ENCODE measurements at places on chromosomes 3 and 15.

DNA sequence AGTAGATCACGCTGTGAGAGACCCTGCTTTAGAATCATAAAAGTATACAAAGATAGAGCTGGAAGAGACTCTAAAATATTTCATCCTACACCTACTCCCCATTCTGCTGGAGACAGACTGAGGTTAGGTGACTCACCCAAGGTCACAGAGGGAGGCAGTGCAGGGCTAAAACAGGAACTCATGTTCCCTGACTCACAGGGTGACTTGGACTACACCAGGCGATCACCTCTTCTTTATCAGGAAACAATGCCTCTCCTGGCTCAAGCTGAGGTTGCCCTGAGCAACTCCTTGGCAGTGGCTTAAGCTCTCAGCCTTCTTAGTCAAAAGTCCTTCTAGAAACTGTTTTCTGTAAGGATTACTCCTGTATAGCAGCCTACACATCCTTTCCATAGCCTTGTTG, 26.4 kb upstream of the TNFAIP8L3 start:
- DNase-seq = no peak

- no peak for DNase-seq
These were observed 22.0 kb downstream of the CMSS1 start for GRCh38 chr3:99839613-99840012.

DNA sequence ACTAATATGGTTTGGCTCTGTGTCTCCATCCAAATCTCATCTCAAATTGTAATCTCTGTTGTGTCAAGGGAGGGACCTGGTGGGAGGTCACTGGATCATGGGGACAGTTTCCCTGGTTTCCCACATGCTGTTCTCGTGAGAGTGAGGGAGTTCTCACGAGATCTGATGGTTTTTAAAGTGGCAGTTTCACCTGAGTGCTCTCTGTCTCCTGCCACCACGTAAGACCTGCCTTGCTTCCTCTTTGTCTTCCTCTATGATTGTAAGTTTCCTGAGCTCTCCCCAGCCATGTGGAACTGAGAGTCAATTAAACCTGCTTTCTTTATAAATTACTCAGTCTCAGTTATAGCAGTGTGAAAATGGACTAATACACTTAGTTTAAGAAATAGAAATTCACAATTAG, 228.9 kb downstream of the CD47 start:
- no peak for DNase-seq

GRCh38 chr3:12750658-12751071, 8.4 kb downstream of the TMEM40 start:
- no peak for DNase-seq

- no peak for DNase-seq
These were observed 35.3 kb upstream of the B3GNT5 start for GRCh38 chr3:183217548-183218332.

DNA sequence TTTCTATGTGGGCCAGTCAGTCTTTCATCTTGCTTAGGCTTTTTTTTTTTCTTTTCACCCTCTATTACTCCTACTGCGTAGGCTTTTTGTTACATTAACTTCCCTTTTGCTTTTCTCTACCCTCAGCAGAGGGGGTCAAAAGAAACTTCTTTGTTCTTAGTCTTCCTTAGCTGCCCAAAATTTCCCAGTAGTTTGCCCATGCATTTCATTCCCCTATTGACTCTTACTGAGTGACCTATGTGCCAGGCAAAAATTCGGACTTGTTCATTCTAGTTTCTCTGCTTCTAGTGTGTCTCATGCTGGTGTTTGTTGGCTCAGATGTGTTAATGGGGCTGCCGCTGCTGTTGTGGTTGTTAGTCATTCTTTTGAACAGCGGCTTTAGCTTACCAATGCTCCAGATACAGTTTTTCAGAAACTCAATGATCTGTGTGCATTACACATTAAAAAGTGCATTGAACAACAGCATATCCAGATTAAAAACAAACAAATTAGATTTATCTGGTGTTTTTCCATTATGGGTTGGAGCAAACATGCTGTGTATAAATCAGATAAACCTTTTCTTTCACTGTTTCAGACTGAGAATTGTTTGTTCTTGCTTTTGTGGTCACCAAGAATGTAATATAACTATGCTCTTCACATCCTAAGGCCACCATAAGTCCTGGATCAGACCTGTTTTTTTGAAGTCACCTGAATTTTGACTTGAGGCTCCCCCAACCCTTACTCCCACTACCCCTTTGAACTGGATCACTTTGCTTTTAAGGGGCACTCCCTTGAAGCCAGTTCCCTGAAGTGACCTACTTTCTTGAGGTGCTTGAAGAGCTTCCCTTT, 43.1 kb downstream of the PDE8A start:
- DNase-seq = no peak

DNA sequence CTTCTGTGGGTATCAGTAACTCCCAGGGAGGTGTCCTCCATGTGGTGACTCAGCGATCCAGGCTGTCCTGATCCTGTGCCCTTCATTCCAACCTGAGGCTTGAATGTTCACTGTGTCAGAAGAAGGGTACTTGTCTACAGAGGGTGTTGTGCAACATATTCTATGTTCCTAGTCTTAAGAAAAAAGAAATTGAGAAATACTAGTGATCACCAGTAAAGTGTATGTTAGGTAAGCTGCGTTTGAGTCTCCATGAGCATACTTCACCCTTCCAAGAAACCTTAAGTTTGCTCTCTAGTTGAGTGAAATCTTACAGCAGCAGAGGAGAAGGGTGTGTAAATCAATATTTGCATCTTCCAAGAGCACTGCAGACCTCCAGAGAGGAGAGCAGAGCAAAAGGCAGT, 122.2 kb upstream of the SLC24A5 start:
- no peak for DNase-seq

DNA sequence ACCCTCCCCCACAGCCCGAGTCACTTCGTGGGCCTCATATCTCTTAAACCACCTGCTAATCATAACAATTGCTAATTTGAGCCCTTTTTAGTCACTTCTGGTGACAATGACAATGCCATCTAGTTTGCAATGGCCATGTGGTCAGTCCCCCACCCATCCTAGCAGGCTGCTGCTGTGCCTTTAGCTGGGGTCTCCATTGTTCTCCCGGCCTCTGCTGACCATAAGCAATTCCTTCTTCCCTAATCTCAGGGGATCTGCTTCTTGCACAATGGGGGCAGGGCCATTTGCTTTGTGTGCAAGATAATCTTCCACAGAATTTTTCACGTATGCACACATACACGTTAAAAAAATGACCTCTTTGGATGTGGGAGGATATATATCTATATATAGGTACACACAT, 406.1 kb upstream of the ONECUT1 start:
- DNase-seq = no peak

GRCh38 chr15:97234851-97235610, 725.5 kb upstream of the ARRDC4 start:
- DNase-seq = peak; percentile 20

DNA sequence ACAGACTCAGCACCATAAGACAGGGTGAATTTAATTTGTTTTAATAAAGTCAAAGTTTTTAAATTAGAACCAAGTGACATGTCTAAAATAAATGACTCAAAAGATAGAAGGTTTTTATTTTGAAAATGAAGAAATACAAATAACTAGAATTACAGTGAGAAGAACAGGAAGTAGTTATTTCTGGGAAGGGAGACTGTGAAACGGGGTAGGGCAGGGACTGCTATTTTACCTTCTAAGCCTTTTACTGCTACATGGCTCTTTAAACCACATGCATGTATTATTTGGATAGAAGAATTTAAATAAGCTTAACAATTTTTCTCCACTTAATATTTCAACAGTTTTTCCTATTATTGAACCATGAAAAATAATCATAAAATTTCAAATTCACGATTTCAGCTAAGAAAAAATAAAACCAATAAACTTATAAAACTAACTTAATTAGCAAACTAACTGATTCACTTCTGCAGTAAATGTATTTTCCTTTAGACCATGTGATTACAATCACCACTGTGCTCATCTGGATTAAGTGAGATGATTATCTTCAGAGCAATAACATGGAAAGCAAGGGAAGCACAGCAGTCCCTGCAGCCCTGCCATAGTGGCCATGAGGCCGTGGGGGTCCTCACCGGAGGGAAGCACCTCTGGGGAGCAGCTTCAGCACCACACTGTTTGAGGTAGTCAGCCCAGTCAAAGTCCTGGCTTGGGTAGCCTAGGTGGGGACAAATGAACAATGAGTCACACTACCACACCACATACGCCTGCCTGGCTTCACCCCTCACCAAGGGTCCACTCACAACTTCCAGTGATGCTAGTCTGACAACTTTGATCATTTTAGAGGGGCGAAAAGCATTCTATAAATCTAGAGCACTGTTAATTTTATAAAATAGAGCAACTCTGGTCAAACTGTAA, 28.3 kb upstream of the STIMATE start:
- DNase-seq = no peak

- no peak for DNase-seq
These were observed 97.4 kb upstream of the KLF13 start for GRCh38 chr15:31228980-31229826.

- DNase-seq = no peak
These were observed 549 bp upstream of the SOX14 start for GRCh38 chr3:137763594-137763938.

DNA sequence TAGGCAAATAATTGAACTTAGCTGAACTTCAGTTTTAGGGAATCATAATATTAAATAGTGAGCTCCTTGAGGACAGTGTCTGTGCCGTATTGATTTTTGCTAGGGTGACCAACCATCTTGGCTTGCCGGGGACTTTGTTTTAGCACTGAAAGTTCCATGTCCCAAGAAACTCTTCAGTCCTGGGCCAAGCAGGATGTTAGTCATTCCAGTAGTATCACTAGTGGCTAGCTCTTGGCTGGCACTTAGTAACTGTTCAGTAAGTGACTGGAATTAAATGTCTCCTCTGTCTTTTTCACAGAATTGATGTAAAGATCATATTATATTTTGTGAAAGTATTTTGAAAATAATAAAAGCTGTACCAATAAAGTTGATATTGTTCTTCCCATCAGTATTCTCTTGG, 42.3 kb downstream of the RSRC1 start:
- DNase-seq = no peak

DNA sequence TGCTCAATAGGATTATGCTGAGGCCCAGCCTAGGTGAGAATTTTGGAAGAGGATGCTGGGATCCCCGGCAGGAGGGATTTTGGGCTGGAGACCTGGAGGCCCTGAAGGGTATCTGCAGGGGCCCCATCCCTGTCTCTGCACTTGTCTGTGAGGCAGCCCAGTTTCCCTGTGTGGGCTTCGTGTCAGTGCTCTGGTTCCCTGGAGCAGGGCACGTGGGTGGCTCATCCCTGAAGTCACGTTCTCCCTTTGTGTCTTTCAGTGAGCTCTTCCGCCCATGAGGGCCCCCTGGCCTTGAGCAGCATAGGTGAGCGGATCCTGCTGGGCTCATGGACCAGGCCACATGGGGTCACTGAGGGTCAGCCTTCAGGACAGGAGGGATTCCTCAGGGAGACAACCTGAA, 217.9 kb downstream of the SNRPN start:
- no peak for DNase-seq

DNA sequence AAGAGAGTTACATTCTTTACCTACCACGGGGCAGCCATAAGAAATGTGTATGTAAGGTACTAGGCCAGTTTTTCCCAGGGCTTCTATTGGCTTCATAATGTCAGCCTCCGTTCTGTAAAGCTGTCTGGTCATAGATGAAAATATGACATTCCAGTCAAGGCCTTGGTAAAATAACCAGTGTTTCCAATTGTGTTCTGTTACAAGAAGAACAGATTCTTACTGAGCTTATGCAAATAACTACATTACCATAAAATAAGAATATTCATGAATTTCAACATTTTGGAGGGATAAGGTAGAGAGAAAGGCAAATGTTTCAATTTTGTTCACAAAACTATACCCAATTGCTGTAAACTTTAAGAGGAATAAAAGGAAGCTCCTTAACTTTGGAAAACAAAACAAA, 315.5 kb downstream of the THSD4 start:
- DNase-seq = no peak

DNA sequence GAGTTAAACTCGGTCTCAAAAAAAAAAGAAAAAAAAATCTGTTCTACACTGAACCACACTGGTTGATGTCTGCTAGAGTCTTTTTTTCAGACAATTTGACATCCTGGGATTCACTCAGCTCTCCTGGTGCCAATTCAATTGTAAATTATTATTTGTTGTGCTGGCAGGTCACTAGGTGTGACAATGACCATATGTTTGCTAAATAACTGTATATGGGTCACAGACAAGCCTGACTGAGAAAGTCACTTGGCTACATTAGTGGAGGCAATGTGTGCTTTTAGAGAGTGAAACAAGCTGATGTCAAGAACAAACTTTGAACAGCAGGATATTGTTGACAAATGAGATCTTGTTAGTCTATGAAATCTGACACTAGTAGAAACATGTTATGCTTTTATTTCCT, 1379.1 kb downstream of the ZPLD1 start:
- DNase-seq = no peak

- no peak for DNase-seq
These were observed 5.4 kb downstream of the MAPKBP1 start for GRCh38 chr15:41779662-41780157.

DNA sequence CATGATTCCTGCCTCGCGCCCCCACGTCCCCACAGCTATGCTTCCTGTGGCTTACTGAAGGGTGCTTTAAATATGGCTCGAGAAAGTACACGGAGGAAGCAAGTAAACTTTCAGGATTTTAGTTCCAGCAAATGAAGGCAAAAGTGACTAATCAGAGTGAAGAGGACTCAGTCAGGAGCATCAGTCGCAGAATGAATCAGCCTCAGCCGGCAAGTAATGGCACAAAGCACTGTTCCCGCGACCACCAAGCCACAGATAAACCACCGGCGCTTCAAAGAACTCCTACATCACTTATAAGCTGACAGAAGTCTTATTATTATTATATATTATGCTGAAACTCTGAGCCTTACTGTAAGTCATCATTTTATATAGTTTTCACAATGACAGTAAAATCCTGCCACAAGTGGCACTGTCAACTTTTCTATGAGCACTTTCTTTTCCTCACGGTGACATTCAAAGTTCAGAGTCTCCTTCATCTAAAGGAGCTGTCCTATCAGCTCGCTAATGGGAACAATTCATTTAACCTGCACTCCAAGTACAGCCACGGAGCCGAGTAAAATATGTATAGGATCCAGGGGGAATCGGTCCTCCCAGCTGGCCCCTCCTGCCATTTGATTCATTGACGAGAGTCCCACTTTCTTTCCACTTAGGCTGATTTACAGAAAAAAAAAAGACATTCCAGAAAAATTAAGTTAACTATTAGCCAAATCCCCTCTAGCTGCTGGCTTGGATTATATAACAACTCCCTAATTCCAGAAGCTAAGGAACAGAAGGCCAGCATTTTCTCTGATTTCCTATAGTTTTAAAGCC, 217.0 kb upstream of the ICE2 start:
- no peak for DNase-seq

GRCh38 chr15:99842071-99842470, 108.8 kb upstream of the LYSMD4 start:
- no peak for DNase-seq

DNA sequence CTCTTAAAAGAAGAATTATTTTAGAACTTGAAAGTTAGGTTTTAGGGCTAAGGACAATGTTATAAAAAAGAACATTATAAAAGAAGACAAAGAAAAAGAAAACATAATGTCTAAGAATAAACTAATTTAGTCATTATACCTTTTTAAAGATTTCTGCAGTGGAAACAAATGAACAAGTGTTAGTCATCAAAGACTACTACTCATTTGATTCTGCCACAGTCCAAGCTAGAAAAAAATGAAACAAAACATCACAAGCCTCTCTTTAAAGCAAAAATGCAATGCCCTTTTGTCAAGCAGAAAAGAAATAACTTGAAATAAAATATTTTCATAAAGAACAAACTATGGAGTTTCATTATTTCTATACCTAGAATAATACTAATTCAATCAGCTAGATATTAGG, 102.0 kb downstream of the TBC1D5 start:
- DNase-seq = no peak
